ENCODE measurements at places on chromosomes 2 and 18. TPM values are rescaled to one million over a fixed set of nuclear protein-coding genes. Genes with fewer than 3 reads are reported as not detected.

NFATC1 gene
- polyA plus RNA-seq, result 6.5 TPM

C1GALT1C1L gene
- polyA plus RNA-seq, result 1.3 TPM

RAD51AP2 gene
- 0.08 TPM for polyA plus RNA-seq

PID1 gene
- polyA plus RNA-seq, result 9.9 TPM

RAB17 gene
- 5.6 TPM for polyA plus RNA-seq

KCNF1 gene
- 0.22 TPM for polyA plus RNA-seq

ALLC gene
- polyA plus RNA-seq, result not detected

SCN7A gene
- polyA plus RNA-seq, result 7.9 TPM

SERPINB3 gene
- 0.07 TPM for polyA plus RNA-seq

WIPF1 gene
- polyA plus RNA-seq, result 12.3 TPM

SERPINB11 gene
- polyA plus RNA-seq, result not detected

UBXN4 gene
- polyA plus RNA-seq, result 43.3 TPM

GPR35 gene
- 1.3 TPM for polyA plus RNA-seq

LYG1 gene
- polyA plus RNA-seq, result 1.2 TPM

PROM2 gene
- 1.4 TPM for polyA plus RNA-seq

FOXD4L1 gene
- polyA plus RNA-seq, result 0.08 TPM

ACKR3 gene
- 12.8 TPM for polyA plus RNA-seq

HOXD8 gene
- polyA plus RNA-seq, result 0.21 TPM

MCM6 gene
- polyA plus RNA-seq, result 1.0 TPM

SH3RF3 gene
- polyA plus RNA-seq, result 5.2 TPM

FOXI3 gene
- not detected for polyA plus RNA-seq

CAPN13 gene
- polyA plus RNA-seq, result not detected

MRPL33 gene
- polyA plus RNA-seq, result 177 TPM

IL1F10 gene
- polyA plus RNA-seq, result not detected

G6PC2 gene
- not detected for polyA plus RNA-seq

NCKAP5 gene
- polyA plus RNA-seq, result 0.51 TPM

RUFY4 gene
- polyA plus RNA-seq, result not detected

TEX44 gene
- polyA plus RNA-seq, result not detected

DUSP19 gene
- polyA plus RNA-seq, result 1.5 TPM

PSD4 gene
- 0.99 TPM for polyA plus RNA-seq

RNF103 gene
- 50.2 TPM for polyA plus RNA-seq

CDH19 gene
- polyA plus RNA-seq, result 11.9 TPM

TMEM127 gene
- 18.6 TPM for polyA plus RNA-seq

SLC19A3 gene
- 0.91 TPM for polyA plus RNA-seq

LRPPRC gene
- 23.2 TPM for polyA plus RNA-seq

ASB18 gene
- polyA plus RNA-seq, result 6.2 TPM

NEU4 gene
- polyA plus RNA-seq, result 0.50 TPM

COLEC11 gene
- 12.5 TPM for polyA plus RNA-seq

PPP1R1C gene
- polyA plus RNA-seq, result 18.7 TPM

NYAP2 gene
- polyA plus RNA-seq, result not detected

CAPN14 gene
- polyA plus RNA-seq, result 0.07 TPM

EGR4 gene
- not detected for polyA plus RNA-seq

AKAIN1 gene
- polyA plus RNA-seq, result not detected

SP5 gene
- 0.23 TPM for polyA plus RNA-seq

EIF4E2 gene
- polyA plus RNA-seq, result 36.1 TPM

ANKZF1 gene
- 22.5 TPM for polyA plus RNA-seq

ABCB11 gene
- polyA plus RNA-seq, result not detected

NDUFS1 gene
- 168 TPM for polyA plus RNA-seq

COLEC12 gene
- 2.2 TPM for polyA plus RNA-seq

LHCGR gene
- polyA plus RNA-seq, result 0.30 TPM

DYSF gene
- 33.6 TPM for polyA plus RNA-seq

CDCA7 gene
- 0.37 TPM for polyA plus RNA-seq

EPAS1 gene
- 93.6 TPM for polyA plus RNA-seq

TMEM131 gene
- 15.3 TPM for polyA plus RNA-seq

CPLX4 gene
- polyA plus RNA-seq, result not detected

BCL11A gene
- polyA plus RNA-seq, result 18.9 TPM

LDLRAD4 gene
- 10.4 TPM for polyA plus RNA-seq
